ENCODE measurements at places on chromosomes 12 and 14.

- DNase-seq = no peak
Observed at GRCh38 chr12:23368590-23368989, 580.9 kb downstream of the SOX5 start.

GRCh38 chr12:109995361-109995685, 845 bp downstream of the GIT2 start:
- no peak for DNase-seq

DNA sequence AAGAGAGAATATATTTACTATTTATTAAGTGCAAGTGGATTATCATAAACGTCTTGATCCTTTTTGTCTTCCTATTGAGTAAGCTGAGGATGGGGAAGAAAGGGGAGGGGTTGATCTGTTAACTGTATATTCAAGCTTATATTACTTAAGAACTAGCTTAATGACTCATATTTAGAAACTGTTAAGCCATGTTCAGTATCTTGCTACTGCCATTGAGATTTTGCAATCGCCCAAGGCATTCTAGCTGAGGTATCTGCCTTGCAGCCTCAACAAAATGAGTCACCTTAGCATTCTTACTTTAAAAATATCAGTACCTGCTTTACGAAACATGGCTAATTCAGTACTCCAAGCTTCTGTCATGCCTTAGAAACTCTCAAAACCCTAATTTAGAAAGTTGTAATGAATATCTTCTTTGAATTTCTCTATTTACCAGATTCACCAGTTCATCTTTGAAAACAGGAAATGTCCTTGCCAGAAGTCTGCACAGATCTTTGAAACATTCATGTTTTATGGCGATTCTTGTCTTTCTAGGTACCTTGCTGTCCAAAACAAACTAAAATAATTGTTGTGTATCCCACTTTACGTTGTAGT, 76.1 kb downstream of the ALG10B start:
- no peak for DNase-seq

DNA sequence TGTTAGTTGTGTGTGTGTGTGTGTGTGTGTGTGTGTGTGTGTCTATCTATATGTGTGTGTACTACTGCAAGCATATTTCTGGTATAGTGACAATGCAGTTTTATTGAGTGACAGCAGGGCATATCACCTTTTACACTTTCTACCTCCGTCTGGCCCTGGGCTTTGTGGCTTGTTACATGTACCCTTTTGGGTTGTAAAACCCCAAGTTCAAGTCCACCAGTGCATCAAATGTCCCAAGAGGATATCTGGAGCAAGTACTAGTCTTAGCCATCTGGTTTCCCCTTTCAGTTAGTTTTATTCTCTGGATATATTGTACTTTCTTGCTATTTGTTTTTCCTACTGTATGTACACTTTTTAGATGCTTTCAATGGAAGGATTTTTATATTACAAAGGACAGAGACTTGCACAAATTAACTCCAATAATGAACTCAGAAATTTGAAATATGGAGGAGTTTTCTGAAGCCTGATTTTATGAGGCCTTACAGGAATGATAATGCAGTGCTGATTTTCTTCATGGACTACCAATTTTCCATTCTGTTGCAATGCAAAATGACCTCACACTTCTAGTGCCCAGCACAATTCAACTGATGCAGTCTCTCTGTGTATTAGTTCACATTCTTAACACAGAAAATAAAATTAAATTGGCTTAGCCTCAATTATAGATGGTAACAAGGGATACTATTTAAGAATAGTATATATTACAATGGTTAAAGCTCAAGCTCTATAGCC, 29.1 kb downstream of the SLC16A7 start:
- DNase-seq = no peak

- DNase-seq = no peak
Observed at GRCh38 chr14:88987516-88987915, 163.1 kb downstream of the TTC8 start.

- DNase-seq = no peak
Observed at GRCh38 chr14:100063314-100063941, 1.8 kb upstream of the EVL start.

- DNase-seq = no peak
Observed at GRCh38 chr12:75011120-75011519, 198.5 kb downstream of the KCNC2 start.

- no peak for DNase-seq
Observed at GRCh38 chr12:57161491-57161890, 14.1 kb upstream of the LRP1-AS start.

DNA sequence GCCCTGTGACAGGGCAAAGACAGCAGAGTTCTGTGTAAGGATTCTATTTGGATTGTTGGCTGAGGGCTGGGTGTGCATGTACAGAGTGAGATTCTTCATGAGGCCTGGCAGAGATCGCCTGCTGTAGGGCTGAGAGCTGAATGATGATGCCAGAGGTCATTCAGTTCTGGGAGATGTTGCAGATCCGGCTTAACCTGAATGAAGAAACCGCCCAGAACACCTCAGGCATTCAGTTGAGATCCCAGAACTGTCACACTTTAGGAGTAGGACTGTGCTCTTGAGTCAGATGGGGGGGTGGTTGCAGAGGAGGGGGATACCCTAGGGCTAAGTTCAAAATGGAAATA, 5.8 kb upstream of the EVL start:
- DNase-seq = no peak

GRCh38 chr12:8987163-8987562, 2.2 kb upstream of the KLRG1 start:
- DNase-seq = no peak

GRCh38 chr12:49954863-49955830, 4.6 kb downstream of the AQP2 start:
- DNase-seq = no peak

- DNase-seq = no peak
Observed at GRCh38 chr12:10362325-10362724, 27.5 kb downstream of the KLRK1 start.

DNA sequence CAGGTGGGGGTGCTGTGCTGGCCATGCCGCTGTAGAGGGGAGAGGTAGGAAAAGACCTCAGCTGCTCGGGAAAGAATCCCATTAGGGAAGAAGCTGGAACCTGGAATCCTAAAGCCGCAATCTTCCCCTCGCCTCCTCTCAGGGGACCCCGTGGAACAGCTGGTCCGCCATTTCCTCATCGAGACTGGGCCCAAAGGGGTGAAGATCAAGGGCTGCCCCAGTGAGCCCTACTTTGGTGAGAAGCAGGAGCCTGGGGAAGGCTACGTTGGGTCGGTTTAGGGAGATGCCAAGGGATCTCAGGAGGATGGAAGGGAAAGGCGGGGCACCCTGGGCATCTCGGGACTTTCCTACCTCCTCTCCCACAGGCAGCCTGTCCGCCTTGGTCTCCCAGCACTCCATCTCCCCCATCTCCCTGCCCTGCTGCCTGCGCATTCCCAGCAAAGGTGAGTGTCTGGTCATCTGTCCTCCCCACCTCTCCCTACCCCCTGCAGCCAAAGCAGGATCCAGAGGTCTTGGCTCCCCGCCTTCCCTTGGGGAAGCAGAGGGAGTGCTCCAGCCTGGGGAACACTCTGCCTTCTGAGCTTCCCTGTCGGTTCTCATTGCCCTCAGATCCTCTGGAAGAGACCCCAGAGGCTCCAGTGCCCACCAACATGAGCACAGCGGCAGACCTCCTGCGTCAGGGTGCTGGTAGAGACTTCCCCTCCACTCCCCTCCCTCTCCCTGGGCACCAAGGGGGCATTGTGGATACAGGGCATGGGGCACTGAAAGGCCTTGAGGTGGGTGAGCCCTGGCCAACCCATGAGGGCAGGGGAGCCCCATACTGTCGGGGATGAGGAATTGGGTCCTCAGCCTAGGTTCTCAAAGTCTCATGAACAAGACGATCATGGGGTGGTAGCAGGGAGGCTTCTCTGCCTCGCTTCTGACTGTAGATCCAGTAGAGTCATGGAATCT, 12.4 kb downstream of the TNS2 start:
- no peak for DNase-seq

DNA sequence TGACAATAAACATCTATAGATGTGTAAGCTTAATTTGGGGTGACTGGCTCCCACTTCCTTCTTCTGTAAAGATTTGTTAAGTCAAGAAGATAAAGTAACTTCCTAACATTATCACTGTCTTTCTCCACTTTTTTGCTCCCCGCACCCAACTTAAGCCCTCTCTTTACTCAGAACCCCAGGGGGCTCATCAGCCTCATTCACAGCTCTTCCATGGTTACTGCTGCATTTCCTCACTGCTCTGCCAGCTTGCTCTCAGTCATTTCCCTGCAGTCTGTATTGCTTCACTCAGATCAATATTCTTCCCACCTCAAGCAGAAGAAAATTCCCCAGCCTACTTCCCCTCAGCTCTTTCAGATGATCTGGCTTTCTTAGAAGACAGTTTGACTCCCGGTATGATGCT, 102.0 kb downstream of the PIK3C2G start:
- no peak for DNase-seq

GRCh38 chr12:83665634-83666218, 979.0 kb downstream of the TMTC2 start:
- DNase-seq = no peak

- DNase-seq = no peak
Observed at GRCh38 chr12:103875666-103876065, 34.6 kb upstream of the NT5DC3 start.

- no peak for DNase-seq
Observed at GRCh38 chr12:18905134-18905533, 167.2 kb downstream of the CAPZA3 start.

DNA sequence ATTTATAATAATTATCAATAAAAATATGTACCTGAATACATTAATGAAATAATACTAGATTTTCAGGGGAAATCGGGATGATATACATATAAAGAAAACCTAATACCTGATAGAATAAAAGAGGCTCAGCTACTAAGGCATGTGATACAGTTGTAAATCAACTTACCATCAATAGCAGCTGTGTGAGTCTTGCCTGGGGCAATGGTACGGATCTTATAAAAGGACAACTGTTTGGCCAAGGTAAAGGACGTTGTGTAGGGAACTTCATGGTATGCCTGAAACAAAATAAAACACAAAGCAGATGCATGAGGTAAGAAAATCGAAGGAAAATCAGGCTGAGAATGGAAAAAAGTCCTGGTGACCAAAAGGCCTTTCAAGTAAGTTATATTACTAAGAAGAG, 25.4 kb downstream of the NEK9 start:
- DNase-seq = no peak

GRCh38 chr12:12975322-12976077, 23.5 kb upstream of the GPRC5D start:
- DNase-seq = no peak
